ENCODE measurements at places on chromosomes 5 and 9. TPM values are rescaled to one million over a fixed set of nuclear protein-coding genes. Genes with fewer than 3 reads are reported as not detected.
A peak's percentile ranks its signal among the peaks of the same experiment; 100 is the strongest.

TAF1L gene
- 0.06 TPM for total RNA-seq

CENPP gene
- 31.5 TPM for total RNA-seq

ECM2 gene
- total RNA-seq = not detected

CDKN2AIPNL gene
- 8.9 TPM for total RNA-seq

LRRC19 gene
- total RNA-seq = not detected

PCDHGA5 gene
- total RNA-seq = 0.11 TPM

ANKRD31 gene
- 0.32 TPM for total RNA-seq

STPG3 gene
- total RNA-seq = not detected

SYK gene
- total RNA-seq = 0.16 TPM

DNA sequence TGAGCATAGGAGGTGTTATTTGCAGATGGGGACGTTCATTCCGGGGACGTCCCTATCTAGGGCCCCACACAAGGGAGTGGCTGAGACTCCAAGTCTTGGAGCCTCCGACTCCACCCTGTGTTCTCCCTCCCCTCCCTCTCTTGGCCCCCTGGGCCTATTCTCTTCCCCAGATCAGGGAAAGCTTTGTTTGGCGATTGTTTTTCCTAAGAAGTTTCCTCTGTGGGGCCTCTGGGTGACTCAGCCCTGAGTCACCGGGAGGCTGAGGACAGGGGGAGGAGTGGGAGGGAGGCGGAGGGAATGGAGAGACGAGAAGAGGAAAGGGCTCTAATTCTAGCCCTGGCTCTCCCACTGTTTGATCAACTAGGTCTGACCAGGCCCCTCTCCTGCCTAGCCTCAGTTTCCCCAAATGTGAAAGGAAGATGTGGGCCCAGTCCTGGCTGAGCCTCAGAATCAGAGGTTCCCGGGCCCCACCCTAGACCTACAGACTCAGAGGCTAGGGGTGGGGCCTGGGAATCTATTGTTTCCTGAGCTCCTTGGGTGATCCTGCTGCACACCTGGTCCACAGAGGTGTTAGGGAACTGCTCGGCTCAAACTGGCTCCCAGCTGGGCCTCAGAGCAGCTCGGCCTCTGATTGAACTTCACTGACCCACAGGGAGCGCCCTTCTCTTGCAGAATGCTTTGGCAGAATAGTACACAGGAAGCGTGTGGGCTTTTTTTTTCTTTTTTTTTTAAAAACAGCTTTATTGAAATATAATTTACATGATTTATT lies 19.2 kb downstream of the GSN start:
- ATAC-seq = peak; percentile 78
- H3K36me3 ChIP-seq = no peaks in the 10 kb centered on the region
- no peaks in the 10 kb centered on the region for H3K27me3 ChIP-seq
- peaks cover 5% of the 10 kb centered on the region for H3K4me1 ChIP-seq
- no peak overlapping the region for H3K4me3 ChIP-seq

- H3K4me3 ChIP-seq = no peak overlapping the region
- H3K27me3 ChIP-seq = no peaks in the 10 kb centered on the region
- no peaks in the 10 kb centered on the region for H3K4me1 ChIP-seq
These were observed 159.9 kb downstream of the LURAP1L start for GRCh38 chr9:12934545-12935272.

DNA sequence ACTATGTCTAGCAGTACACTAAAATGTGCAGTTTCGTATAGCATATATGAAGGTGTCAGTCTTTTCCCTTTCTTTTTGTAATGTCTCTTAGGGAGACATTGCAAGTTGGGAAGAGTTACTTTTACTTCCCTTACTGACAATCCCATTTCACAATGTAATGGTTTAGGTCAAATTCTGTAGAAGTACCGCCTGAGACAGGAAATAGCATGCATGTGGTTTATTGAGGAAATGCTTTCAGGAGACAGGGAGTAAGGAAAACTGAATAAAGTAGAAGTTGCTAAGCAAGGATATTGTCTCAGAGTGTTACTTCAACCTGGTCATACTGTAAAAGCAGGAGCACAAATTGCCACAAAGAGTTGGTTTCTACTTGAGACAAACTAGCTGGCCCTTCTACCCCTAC lies 32.1 kb upstream of the MSANTD3 start:
- no peaks in the 10 kb centered on the region for H3K4me1 ChIP-seq
- no peak overlapping the region for H3K27ac ChIP-seq
- no peaks in the 10 kb centered on the region for H3K36me3 ChIP-seq
- no peak for ATAC-seq
- H3K27me3 ChIP-seq = no peaks in the 10 kb centered on the region

- H3K4me1 ChIP-seq = no peaks in the 10 kb centered on the region
- H3K36me3 ChIP-seq = no peaks in the 10 kb centered on the region
- H3K4me3 ChIP-seq = no peak overlapping the region
- H3K27me3 ChIP-seq = no peaks in the 10 kb centered on the region
- peak; percentile 85 for ATAC-seq
- H3K27ac ChIP-seq = no peak overlapping the region
These were observed 40.4 kb downstream of the C5 start for GRCh38 chr9:121009650-121010049.

DNA sequence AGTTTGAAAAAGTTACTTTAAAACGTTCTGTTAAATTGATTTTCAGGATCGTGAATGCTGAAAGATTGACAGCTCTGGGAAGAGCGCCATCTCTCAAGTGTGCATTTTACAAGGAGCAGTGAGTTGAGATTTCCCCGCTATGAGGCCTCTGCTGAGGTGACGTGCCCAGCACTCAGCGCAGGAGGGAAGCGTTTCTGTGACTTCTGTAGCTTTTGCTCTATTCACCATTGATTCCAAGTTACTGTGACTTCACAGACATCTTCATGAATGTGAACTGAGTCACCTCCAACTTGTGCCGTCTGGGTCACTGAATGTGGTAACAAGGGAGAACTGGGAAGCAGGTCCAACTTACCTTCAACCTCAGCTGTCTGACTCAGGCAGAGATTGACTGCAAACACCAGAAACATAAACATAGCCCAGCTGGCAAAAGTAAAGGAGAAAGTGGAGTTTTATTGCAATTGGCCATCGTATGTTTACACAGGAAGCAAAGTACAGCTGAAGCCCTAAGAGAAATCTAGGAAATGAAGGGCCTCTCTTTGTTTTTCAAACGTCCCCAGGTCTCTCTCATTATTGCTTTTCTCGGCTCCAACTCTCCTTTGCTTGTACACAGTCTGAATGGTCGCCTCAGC lies 428.8 kb upstream of the CLINT1 start:
- H3K4me1 ChIP-seq = no peaks in the 10 kb centered on the region
- no peak for ATAC-seq
- no peaks in the 10 kb centered on the region for H3K36me3 ChIP-seq
- no peak overlapping the region for H3K4me3 ChIP-seq
- no peaks in the 10 kb centered on the region for H3K27me3 ChIP-seq

GRCh38 chr5:160359242-160359641 lies 11.2 kb downstream of the C1QTNF2 start:
- H3K27ac ChIP-seq = no peak overlapping the region
- no peak for ATAC-seq
- H3K27me3 ChIP-seq = peaks cover 19% of the 10 kb centered on the region
- no peak overlapping the region for H3K4me3 ChIP-seq
- H3K36me3 ChIP-seq = no peaks in the 10 kb centered on the region
- no peaks in the 10 kb centered on the region for H3K4me1 ChIP-seq

GRCh38 chr5:54969856-54970828 lies 15.3 kb downstream of the ESM1 start:
- no peak for ATAC-seq
- no peak overlapping the region for H3K4me3 ChIP-seq
- H3K36me3 ChIP-seq = no peaks in the 10 kb centered on the region
- no peaks in the 10 kb centered on the region for H3K27me3 ChIP-seq
- H3K27ac ChIP-seq = no peak overlapping the region

- no peaks in the 10 kb centered on the region for H3K36me3 ChIP-seq
- ATAC-seq = no peak
- H3K27ac ChIP-seq = no peak overlapping the region
- H3K27me3 ChIP-seq = no peaks in the 10 kb centered on the region
These were observed 433.2 kb downstream of the MAT2B start for GRCh38 chr5:163938595-163938994.

- no peaks in the 10 kb centered on the region for H3K27me3 ChIP-seq
- H3K27ac ChIP-seq = no peak overlapping the region
- H3K4me1 ChIP-seq = no peaks in the 10 kb centered on the region
- ATAC-seq = no peak
These were observed 394.9 kb upstream of the GRAMD2B start for GRCh38 chr5:126028336-126028735.

GRCh38 chr5:169171515-169171914 lies 129.4 kb downstream of the SLIT3 start:
- no peak overlapping the region for H3K4me3 ChIP-seq
- no peak for ATAC-seq
- peaks cover 5% of the 10 kb centered on the region for H3K27me3 ChIP-seq
- H3K36me3 ChIP-seq = no peaks in the 10 kb centered on the region
- H3K27ac ChIP-seq = no peak overlapping the region
- H3K4me1 ChIP-seq = no peaks in the 10 kb centered on the region

- no peak overlapping the region for H3K4me3 ChIP-seq
- no peaks in the 10 kb centered on the region for H3K4me1 ChIP-seq
- no peak for ATAC-seq
- peaks cover 7% of the 10 kb centered on the region for H3K27me3 ChIP-seq
- no peaks in the 10 kb centered on the region for H3K36me3 ChIP-seq
These were observed 68.5 kb downstream of the GLDC start for GRCh38 chr9:6576987-6577386.

DNA sequence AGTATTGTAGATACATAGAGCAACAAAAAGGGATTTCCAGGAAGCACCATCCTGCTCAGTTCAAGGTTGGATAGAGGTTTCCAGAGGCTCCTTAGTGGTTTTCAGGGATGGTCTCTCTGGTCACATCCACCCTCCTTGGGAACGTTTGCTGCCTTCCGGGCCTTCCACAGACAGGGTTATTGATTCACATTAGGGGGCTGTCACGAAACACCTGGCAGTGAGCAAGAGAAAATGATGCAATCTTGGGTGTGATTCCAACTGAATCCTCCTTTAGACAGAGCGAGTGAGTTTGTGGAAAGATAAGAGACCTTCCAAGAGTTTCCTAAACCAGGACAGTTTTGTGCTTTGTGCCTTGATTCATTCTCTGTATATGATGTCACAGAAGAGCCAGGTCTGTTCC lies 43.8 kb upstream of the CTSL start:
- no peaks in the 10 kb centered on the region for H3K36me3 ChIP-seq
- no peak for ATAC-seq
- no peak overlapping the region for H3K4me3 ChIP-seq
- peaks cover 2% of the 10 kb centered on the region for H3K27me3 ChIP-seq

DNA sequence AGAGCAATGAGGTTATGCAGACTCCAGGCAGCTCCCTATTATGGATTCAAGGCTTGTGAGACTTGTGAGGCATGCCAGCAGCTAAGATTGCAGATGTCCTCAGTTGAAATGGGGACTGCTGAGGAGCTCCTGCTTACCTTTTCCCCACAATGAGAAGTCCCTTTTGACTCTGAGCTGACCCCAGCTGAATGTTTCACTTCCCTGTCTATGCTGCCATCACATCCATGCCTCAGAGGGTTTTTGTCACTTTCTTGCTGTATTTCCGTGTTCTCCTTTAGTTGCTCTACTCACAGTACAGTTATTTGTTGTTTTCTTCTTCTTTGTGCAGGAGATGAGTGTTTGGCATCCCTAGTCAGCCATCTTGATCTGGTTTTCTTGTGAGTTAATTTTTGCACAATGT lies 18.8 kb upstream of the OR2S2 start:
- H3K27me3 ChIP-seq = peaks cover 74% of the 10 kb centered on the region
- H3K4me3 ChIP-seq = no peak overlapping the region
- ATAC-seq = no peak

DNA sequence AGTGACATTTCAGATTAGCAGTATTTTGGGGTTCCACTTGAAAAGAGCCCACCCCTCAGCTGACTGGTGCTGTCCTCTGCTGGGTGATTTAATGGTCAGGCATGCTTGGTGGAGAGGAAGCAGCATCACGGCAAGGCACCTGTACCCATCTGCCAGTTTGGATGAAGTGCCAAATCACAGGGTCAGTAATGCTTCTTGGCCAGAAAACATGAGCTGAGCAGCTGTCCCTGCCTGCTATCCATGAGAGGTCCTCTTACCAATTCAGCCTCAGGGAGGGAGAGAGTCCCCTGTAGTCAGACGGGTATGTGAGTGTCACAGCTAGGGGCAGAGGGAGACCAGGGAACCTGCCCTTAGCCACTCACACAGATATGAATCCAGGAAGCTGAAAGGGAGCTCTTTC lies 137.9 kb downstream of the SEC61B start:
- H3K4me3 ChIP-seq = no peak overlapping the region
- no peak for ATAC-seq
- H3K36me3 ChIP-seq = no peaks in the 10 kb centered on the region
- H3K27me3 ChIP-seq = peaks cover 55% of the 10 kb centered on the region
- no peaks in the 10 kb centered on the region for H3K4me1 ChIP-seq

DNA sequence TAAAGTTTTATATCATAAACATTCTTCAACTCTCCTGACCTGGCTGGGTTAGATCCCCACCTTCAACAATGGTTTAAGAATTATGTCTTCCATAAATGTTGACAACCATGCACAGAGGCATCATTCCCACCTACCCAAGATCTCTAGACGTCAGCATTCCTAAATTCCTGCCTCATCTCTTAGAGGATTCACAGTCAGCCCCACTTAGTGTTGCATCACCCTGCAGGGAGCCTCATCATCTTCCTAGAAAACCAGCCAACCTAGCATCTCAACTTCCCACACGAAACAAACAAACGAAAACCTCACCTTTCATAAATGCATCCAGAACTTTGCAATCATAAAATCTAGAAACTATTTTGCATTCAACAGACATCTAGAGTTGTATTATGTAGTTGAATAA lies 816.1 kb upstream of the C9orf72 start:
- no peak overlapping the region for H3K27ac ChIP-seq
- ATAC-seq = no peak
- H3K4me1 ChIP-seq = no peaks in the 10 kb centered on the region
- no peak overlapping the region for H3K4me3 ChIP-seq
- H3K27me3 ChIP-seq = no peaks in the 10 kb centered on the region

GRCh38 chr9:95494416-95495371 lies 22.1 kb downstream of the PTCH1 start:
- no peaks in the 10 kb centered on the region for H3K27me3 ChIP-seq
- peak overlapping the region; percentile 72 for H3K27ac ChIP-seq
- peak; percentile 99 for ATAC-seq
- H3K4me1 ChIP-seq = peaks cover 18% of the 10 kb centered on the region
- no peaks in the 10 kb centered on the region for H3K36me3 ChIP-seq
- H3K4me3 ChIP-seq = peak overlapping the region; percentile 83

- H3K27me3 ChIP-seq = peaks cover 41% of the 10 kb centered on the region
- H3K27ac ChIP-seq = no peak overlapping the region
- no peak for ATAC-seq
- no peak overlapping the region for H3K4me3 ChIP-seq
- H3K4me1 ChIP-seq = no peaks in the 10 kb centered on the region
These were observed 124.0 kb downstream of the ESM1 start for GRCh38 chr5:54861212-54861894.

DNA sequence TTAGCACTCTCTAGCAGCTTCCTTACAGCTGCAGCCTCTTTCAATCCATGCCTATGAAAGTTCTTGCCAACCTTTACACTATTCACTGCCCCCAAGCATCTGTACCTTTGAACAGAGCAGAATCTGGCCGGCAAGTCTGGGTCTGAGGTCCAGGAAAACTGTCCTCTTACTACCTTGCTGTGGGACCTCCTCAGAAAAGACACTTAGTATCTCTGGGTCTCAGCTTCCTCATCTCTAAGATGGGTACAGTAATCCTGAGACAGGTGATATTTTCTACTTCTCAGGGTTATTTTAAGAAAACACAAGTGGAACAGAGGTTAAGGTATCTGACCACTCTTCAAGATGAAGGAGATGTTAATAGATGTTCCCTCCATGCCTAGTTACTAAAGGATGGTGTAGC lies 120.2 kb downstream of the EGFLAM start:
- no peaks in the 10 kb centered on the region for H3K4me1 ChIP-seq
- no peak for ATAC-seq
- no peak overlapping the region for H3K27ac ChIP-seq
- no peak overlapping the region for H3K4me3 ChIP-seq

- H3K27me3 ChIP-seq = no peaks in the 10 kb centered on the region
- H3K4me1 ChIP-seq = peaks cover 14% of the 10 kb centered on the region
- peak; percentile 65 for ATAC-seq
- peaks cover 4% of the 10 kb centered on the region for H3K36me3 ChIP-seq
These were observed 207.9 kb downstream of the C9orf50 start for GRCh38 chr9:129412814-129413536.

All from activated T-helper 17 cell treated with anti-CD3 and anti-CD28 coated beads, Interleukin-2, amount 50 U/mL, for 72 hours (primary cell).